ENCODE measurements at places on chromosomes 5 and 9.

DNA sequence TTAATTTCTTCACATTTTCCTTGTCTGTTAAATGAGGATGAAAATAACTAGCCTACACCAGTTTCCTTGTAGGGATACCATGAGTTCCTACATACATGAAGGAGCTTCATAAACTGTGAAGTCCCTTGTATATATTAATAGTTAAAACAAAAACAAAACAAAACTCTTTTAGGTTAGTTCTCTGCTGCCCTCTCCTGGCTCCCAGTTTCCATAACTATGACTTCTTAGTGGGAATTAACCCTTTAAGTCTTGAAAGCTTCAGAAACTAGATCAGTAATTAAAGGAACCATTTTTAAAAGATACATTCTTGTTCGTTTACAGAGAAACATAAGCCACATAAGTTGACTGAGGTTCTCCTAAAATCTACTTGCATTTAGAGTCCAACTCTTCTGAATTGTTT, 500.0 kb upstream of the C9orf72 start:
- no peak for DNase-seq

- DNase-seq, result no peak
These were observed 1.7 kb upstream of the ACSL6 start for GRCh38 chr5:132013006-132013689.

DNA sequence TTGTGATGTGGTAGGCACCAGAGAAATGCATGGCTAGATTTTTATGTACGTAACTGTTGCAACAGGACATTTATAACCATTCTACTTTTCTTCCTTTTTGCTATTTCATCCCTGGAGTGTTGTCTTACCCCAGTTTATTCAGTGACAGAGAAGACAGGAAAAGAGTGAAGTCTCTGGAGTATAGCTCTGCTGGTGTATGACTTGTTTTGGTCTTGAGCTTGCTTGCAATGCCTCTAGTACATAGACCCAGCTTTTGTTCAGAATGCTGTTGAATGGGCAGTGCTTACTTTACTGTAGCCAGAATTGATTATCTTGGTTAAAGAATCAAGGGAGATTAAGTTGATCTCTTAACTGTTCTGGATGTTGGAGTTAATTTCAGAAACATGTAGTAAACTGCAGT, 94.3 kb downstream of the PBX3 start:
- DNase-seq, result no peak

DNA sequence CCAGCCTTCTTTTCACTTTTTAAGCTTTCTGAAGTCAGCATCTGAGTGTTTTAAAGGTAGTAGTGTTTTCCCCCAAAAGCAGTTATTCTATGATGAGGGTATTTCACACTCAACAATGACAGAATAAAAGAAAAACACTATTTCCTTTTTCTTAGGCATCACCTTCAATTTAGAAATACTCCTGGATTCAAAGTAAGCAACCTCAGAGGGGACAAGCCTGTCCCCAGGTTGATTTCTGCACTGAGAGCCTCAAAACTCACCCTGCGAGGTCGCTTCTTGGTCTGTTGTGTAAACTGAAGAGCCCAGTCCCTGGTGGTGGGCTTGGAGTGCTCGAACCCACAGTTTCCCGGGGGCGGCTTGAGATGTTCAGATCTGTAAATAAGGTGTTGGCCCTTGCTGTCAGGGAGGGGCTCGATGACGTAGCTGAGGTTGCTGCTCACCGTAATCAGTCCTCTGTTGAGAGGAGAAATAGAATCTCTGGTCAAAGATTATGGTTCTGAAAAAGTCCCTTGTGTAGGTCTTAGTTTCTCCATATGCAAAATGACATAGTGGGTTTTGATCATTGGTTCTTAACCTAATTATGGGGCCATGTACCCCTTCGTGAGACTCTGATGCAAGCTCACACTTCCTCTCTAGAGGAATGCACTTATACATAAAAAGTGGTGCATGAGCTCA, 55.9 kb downstream of the ADAM19 start:
- DNase-seq, result no peak

GRCh38 chr5:37771731-37772130, 68.1 kb downstream of the GDNF start:
- no peak for DNase-seq

DNA sequence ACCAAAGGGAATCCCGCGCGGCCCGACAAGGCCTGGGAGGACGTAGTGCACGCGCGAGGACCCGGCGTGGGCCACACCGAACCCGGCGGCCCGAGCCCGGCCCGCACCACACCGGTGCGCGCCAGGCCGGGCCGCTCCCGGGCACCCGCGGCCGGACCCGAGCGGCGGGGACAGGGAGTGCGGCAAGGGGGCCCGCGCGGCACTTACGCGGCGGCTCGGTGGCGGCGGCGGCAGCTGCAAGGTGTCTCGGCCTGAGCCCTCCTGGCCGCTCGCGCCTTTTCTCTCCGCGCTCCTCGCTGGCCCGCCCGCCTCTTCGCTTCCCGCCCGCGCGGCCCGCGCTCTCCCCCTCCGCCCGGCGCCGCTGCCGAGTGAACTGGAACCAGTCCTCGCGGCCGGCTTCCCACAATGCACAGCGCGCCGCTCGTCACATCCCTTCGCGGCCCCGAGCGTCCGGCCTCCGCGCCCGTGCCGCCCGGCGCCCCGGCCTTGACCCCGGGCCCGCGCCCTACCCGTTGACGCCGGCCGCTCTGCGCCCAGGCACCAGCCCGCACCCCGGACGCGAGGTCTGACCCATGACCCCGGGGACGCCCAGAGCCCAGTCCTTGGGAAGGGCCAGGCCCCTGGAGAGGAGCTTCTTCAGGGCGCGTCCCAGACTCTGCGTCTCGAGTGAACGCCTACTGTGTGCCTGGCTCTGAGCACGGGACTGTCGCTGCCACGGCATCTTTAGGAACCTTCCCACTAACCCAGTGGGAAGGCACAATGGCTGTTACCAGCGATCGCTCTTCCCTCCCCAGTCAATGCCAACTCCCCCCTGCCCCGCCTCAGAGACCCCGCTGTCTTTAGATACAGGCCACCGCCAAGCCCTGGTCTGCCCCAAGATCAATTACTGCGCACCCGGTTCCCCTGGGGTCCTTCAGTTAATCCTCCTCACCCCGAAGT, at the start of gene MACROH2A1:
Gene MACROH2A1 (minus strand): TSS at position 377 of the 939 bp plus-strand sequence. CDS start 10,138 bp downstream, outside the sequence.
- DNase-seq, result peak; percentile 82

GRCh38 chr9:113617550-113617949, 154.0 kb downstream of the RGS3 start:
- no peak for DNase-seq

DNA sequence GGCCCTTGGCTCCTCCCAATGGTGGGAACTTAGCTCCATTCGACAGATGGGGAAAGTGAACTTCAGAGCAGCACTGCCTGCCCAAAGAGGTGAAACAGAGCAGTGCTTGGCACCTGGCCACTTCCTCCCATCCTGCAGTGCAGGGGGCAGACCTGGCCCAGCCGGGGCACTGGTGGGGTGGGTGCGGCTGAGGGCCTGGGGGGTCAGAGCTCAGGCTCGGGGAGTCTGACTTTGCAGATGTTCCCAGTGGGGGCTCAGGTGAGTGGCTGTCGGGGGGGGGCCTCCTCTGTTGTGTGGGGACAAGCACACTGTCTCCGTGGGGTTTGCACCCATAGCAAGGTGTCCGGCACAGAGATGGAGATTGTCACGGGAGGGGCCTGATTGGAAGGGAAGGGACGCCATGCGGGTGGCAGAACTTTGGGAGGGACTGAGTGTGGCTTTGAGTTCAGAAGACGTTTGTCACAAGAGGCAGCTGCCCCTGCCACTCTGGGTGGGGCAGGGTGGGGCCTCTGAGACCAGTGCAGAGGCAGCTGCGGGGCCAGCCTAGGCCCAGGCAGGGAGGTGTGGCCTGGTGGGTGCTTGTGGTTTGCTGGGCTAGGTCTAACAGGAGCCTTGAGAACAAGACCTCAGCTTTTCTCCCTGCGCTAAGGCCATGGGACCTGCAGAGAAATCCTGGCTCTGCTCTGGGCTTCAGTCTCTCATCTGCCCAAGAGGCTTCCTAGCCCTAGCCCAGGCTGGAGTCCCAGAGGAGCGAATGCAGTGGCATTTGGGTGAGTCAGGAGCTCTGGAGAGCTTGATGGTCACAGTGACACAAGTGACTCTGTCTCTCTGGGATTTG, 2.5 kb downstream of the MYMK start:
- DNase-seq, result no peak

- peak; percentile 9 for DNase-seq
These were observed 74.5 kb downstream of the CDKN2A start for GRCh38 chr9:21919377-21920362.

GRCh38 chr9:8456344-8456743, 656.8 kb upstream of the DMAC1 start:
- no peak for DNase-seq

DNA sequence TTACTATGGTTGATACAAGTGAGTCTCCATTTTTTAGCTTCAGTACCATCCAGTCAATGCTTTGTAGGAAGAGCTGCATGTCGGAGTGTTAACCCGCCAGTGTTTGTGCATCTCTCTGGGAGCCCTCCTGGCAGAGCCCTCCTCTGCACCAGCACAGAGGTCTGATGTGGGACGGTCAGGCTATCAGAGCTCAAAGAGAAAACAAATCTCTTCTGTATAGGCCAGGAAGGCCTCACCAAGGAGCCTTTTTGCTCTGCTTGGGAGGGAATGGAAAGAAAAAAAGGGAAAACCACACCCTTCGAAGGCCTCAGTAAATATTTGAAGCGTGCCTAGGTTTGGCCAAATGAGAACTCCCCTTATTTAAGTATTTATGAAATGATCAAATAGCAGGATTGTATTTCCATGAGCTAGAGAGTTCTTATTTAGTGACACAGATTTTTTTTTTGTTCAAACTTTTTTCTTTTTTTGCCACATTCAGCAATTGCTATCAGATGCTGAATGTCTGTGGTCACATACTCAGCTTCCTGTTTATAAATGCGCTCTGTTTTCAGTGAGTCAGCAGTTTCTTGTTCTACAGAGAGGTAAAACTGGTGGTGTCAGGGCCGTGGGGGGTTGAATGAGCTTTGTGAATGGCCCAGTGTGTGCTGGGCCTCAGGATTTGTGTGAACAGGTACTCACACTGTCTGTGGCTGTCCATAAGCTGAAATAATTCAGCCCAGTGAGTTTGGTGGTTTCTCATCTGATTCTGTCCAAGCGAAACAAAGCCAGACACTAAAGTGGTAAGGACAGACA, 226.6 kb downstream of the SNX18 start:
- DNase-seq, result peak; percentile 40

GRCh38 chr5:178106086-178106485, 7.2 kb upstream of the N4BP3 start:
- no peak for DNase-seq

DNA sequence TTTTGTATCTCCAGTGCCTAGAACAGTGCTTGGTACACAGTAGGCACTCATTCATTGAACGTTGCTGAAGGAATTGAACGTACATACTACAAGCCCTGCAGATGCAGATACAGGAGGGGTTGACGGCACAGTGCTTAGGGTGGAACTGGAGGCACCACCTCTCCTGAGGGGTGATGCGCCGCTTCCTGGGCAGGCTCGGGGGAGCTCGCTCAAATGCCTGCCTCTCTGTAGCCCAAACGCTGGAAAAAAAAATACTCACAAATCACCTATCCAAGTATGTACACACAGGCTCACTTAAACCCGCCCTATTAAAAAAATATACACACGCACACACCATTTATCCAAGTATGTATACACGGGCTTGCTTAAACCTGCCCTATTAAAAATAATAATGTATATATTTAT, 536 bp upstream of the COMMD10 start:
- peak; percentile 17 for DNase-seq
